ENCODE measurements at places on chromosomes 13 and 19.

GRCh38 chr13:52862358-52863206, 14.1 kb upstream of the PCDH8 start:
- no peak for DNase-seq

GRCh38 chr19:46297700-46298478, 1.0 kb downstream of the HIF3A start:
- DNase-seq, result no peak

GRCh38 chr13:64962404-64962803, 2267.7 kb downstream of the PCDH9 start:
- DNase-seq, result no peak

DNA sequence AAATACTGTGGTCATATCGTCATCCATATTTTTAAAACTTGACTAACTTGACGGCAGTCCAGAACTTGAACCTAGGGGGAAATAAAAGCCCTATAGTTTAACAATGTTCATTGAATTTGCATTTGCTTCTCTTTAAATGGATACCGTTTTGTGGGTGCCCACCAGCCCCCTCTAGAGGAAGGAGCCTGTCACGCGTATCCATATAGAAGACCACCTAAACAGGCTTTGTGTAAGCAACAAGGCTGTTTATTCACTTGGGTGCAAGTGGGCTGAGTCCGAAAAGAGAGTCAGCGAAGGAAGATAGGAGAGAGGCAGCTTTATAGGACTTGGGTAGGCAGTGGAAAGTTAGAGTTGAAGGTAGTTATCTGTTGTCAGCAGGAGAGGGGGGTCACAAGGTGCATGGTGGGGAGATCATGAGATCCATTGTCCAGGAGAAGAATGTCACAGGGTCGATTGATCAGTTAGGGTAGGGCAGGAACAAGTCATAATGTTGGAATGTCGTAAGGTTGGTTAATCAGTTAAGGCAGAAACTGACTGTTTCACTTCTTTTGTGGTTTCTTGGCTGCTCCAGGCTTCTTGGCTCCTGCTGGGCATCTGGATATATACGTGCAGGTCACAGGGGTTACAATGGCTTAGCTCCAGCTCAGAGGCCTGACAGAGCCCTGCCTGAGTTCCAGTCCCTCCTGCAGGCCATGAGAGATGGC, 42.5 kb upstream of the ANKRD10 start:
- no peak for DNase-seq

DNA sequence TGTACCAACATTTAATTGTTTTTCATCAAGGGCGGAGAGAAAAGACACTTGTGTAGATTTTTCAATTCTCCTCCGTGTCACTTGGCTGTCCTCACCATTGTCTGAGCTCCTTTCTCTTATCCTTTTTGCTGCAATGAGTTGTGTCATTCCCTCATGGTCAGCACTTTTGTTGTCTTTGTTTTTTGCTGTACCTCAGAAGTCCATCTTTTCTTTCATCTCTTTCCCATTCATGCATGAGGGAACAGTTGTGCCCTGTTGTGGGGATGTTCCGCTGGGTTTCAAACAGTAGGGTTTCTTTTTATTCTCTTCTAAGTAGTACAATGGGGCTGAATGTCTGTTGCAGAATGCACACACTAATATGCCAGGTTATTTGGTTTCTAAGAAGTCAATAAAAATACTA, 222.6 kb downstream of the TM9SF2 start:
- no peak for DNase-seq

DNA sequence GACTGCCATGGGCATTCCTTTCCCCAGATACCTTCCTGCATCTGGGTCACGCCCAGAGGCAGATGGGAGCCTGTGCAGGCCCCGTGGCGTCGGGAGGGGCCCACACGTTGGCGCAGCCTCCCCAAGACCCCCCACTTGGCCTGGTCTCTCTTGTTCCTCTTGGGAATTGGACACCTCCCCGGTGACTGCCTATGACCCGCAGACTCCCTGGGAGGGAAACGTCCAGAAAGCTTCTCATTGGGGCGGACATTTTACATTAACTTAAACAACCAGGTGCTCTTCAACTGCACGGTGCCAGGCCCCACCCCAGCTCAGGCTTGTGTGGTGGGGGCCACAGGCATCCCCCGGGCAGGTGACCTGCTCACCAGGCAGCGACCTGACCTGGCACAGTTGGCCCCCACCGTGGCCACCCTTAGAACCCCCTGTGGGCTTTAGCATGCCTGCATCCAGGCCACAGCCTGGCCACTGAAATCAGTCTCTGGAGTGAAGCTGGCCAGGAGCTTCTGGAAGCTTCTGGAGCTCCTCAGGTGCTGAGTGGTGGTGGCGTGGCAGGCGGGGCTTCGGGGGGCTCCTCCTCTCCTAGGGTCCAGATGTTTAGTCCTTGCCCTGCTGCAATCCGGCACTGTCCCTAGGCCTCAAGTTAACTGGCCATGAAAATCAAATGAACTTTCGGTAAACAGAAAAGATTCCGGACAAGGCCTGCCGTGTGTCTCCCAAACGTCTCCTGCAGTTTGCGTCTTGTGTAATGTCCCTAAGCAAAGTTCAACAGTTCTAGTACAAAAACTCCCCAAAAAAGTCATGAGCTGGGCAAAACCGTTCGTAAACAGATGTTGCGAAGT, 8.5 kb upstream of the PROZ start:
- no peak for DNase-seq

DNA sequence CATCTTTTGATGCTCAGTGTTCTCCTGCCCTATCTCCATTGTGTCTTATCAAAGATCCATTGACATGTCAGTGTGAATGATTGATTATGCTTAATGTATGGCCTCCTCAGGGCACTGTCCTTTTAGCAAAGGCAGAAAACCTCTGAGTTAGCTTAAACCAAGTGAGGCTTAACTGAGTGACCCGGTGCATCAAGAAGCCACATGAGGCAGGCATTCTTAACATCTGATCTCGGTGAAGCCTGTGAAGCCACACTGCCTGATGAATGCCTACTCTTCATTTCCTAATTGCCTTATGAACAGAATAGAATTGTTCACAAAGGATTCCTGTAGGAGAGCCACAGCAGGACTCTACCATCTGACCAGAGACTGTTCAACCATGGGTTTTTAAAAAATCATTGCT, 168.1 kb upstream of the SOX21 start:
- no peak for DNase-seq

GRCh38 chr13:101714195-101714594, 261.7 kb downstream of the ITGBL1 start:
- DNase-seq, result no peak

DNA sequence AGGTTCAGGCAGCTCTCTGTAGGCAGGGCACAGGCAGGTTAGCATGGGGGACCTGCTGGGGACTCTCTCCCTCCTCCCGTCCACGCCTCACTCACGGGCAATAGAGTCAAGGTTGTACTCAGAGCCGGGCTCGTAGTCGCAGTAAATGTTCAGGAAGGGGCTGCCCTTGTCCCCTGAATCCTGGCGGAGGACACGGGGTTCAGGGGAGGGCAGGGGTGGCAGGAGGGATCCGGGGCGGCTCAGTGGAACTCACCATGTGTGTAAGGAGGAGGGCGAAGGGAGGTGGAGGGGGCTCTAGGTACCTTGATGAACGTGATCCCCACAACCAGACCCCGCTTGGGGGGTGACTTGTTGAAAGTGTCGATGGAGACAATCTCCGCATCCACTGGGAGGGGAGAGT, 819 bp downstream of the KPTN start:
- no peak for DNase-seq

DNA sequence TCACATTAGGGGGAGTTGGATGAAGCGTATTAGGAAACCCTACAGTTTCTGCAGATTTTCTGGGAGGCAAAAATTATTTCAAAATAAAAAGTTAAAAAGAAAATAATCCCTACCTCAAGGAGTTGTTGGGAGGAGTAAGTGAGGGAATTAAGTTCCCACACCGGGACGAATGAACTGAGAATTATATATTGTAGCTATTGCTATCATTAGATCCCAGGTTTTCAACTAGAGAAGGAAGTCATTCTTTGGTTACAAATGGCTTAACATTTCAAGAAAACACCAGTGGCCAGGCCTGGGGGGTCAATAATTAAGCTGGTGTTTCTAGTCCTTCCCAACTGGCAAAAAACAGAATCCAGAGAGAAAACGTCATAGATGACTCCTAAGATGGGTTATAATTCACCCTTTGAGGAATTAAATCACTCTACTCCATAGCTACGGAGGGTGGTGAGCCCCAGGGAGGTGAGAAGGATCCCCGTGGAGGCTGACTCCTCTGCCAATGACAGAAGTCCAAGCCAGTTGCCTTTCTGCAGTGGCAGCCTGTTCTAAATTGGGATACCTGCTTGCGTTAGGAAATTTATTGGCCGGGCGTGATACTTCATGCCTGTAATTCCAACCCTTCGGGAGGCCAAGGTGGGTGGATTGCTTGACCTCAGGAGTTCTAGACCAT, 1.2 kb upstream of the MYDGF start:
- DNase-seq, result no peak

DNA sequence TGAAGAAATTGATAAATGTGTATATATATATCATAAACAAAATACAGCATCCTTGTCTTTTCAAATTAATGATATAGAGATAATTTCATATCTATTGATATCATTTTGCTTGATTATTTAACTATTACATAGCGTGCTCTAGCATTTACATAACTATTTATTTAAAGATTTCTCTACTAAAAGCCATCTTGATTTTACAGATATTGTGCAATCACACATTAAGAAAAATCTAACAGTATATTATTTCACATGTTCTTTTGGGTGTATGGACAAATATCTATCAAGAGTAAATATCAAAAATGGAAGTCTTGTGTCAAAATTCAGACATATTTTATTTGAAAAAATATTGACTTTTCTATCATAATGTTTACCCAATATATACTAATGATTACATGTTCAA, 966.8 kb downstream of the SLITRK5 start:
- DNase-seq, result no peak

- DNase-seq, result no peak
Observed at GRCh38 chr13:103540382-103540765, 474.2 kb upstream of the SLC10A2 start.

- no peak for DNase-seq
Observed at GRCh38 chr19:11551603-11552235, 7.3 kb downstream of the ELOF1 start.

DNA sequence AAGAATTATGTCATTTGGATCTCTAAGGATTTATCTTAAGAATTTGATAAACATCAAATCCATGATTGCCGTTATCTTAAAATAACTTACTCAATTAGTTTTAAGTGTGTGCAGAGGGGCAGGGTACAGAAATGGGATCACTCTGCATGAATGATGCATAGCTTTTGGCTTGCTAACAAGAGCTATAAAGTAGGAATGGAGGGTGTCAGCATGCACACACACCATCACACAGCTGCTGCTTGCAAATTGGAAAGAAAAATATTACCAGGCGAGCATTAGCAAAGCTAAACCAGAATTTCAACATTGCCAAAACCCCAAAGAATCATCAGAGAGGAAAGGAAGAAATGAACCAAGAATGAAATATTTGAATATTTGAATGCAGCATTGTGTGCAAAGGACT, 580.6 kb downstream of the LMO7 start:
- no peak for DNase-seq

- DNase-seq, result no peak
Observed at GRCh38 chr13:102035969-102036368, 365.9 kb downstream of the FGF14 start.

DNA sequence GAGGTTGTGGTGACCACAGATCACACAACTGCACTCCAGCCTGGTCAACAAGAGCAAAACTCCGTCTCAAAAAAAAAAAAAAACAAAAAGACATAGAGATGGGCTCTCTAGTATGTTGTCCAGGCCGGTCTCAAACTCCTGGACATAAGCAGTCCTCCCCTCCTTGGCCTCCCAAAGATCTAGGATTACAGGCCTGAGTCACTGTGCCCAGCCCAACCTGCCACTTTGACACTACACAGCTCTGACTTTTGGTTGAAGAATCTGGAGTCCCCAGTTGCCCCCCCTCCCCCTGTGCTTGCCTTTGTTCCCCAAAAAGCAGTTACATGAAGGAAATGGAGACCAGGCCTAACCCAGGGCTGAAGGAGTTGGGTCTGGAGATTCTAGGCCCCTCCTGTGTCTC, 12.9 kb downstream of the CARM1 start:
- DNase-seq, result no peak

GRCh38 chr13:93824286-93824685, 597.7 kb downstream of the GPC6 start:
- DNase-seq, result no peak

DNA sequence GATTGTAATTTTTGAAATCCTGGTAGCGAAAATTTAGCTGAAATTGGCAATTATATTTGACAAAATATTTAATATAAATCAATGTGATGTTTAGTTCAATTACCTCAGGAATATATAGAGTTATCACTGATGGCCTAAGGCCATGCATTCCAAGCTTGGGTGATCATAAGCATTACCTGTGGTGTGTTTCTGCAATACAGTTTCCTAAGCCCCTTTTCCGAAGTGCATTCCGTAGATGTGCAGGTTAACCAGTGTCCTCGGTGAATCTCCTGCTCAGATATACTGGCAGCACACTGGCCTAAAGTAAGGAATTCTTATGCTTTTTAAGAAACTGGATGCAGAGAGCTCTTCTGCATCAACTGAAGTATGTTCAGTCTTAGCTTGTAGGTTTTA, 35.0 kb downstream of the ITGBL1 start:
- no peak for DNase-seq

- no peak for DNase-seq
Observed at GRCh38 chr19:38316477-38317067, 825 bp upstream of the YIF1B start.

DNA sequence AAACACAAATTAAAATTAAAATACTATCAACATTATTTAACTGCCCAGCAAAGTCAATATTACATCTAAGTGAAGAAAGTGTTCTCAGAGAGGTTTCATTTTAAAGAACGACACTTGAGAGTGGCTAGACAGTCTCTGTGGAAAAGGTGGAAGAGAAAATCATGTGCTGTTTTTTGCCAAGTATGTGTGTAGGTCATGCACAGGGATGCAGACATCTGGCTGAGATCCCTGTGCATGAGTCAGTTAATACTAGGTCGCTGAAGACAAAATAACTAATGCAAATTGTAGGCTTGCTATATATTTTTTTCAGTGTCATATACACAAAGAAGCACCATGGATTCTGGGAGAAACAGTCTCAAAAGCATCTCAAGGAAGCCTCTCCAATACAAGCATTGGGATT, 44.3 kb upstream of the ENOX1 start:
- no peak for DNase-seq

GRCh38 chr13:47317356-47317755, 420.5 kb upstream of the HTR2A start:
- DNase-seq, result no peak

- DNase-seq, result no peak
Observed at GRCh38 chr13:44306371-44307192, 67.0 kb upstream of the SERP2 start.

DNA sequence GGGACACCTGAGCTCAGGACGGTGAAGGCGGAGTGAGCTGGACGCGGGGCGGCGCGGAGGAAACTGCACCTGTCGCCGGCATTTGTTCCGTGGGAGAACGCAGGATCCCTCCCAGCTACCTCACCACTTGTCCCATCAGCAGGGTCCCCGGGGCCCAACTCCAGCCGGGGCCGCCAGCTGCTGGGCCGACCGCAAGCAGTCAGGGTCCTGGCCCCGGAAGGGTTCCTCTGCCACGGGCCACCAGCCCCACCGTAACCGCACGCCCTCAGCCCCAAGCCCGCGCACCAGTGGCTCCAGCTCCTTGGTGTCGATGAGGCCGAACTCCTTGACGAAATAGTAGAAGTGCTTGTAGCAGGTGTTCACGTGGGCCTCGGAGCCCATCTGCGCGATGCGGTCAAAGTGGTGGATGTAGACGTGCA, 19.6 kb downstream of the MOB3A start:
- no peak for DNase-seq

GRCh38 chr13:71217827-71218226, 649.2 kb downstream of the DACH1 start:
- no peak for DNase-seq
